T-helper 9 cell (primary cell): ENCODE measurements at places on chromosomes 2 and 18.

DNA sequence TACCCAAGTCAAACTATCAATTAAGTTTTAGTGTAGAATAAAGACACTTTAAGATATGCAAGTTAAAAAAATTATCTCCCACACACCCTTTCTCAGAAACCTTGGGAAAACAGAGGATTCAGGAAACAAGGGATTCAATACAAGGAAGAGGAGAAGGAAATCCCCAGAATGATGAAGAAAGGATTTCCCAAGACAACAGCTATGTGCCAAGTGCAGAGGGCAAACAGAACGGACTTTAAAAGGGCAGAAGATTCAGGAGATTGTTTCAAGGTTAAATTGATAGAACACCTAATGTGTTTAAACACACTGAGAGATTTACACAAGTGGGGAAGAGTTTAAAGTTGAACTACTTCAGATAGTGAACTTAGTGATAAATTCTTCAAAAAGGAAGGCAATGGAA lies 71.5 kb upstream of the EPAS1 start:
- DNase-seq, result no peak

DNA sequence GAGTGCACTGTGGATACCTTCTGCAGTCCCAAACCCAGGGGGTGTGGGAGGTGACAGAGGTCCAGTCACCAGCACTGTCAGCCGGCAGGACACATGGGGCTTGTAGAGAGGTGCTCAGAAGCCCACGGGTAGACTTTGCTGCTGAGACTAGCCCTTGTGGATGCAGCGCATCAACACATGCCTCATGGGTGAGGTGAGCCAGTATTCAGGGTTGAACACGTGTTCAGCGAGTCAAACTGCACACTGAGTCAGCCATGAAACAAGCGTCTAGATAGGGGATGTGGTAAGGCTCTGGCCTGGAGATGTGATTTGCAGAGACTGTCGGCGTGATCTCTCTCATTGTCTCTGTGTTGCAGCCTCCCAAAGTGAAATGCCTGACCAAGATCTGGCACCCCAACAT lies 35.8 kb upstream of the SCLY start:
- DNase-seq, result no peak

DNA sequence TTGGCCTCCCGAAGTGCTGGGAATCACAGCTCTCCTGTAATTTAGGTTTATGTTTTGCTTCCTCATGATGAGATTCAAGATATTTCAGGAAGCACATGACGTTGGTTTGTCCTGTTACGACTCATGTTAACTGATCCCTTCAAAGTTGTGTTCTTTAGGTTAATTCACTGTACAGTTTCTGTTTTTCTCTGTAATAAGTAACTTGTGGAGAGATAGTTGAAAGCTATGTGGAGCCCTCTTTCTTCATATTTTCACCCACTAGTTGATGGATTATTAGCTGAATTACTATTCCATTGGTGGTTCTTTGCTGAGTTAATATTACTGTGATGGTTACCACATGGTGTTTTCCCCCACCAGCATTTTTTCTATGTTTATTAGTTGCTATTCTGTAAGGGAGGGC lies 18.3 kb upstream of the CHCHD5 start:
- DNase-seq, result no peak

GRCh38 chr18:55214969-55215368 lies 255.7 kb upstream of the CCDC68 start:
- DNase-seq, result no peak

- DNase-seq, result no peak
Measured at GRCh38 chr2:24508878-24509277, 17.8 kb downstream of the NCOA1 start.

- DNase-seq, result no peak
Measured at GRCh38 chr2:96549466-96549785, 12.9 kb downstream of the ARID5A start.

- no peak for DNase-seq
Measured at GRCh38 chr2:156841321-156841720, 405.1 kb downstream of the GPD2 start.
